D721Med (cell line): ENCODE measurements at places on chromosomes 5 and 9.

DNA sequence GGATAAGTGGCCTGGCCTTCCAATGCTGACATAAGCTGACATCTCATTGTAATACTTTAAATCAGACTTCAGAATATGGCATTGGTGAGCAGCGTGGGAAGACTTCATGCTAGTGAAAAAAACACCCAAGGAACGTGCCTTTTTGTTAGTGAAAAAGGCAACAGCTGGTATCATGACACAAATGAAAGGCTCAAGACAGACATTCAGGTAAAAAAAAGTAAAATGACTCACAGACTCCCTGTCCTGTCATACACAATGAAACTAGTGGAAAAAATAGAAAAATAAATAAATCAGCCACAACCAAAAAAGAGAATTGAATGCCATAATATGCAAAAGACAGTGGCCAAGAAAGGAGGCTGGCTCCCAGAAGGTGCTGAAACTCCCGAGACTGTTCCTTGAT, 24.4 kb upstream of the PPP1R2B start:
- no peak for DNase-seq

- no peak for DNase-seq
Observed at GRCh38 chr5:10772901-10773585, 12.0 kb upstream of the DAP start.

DNA sequence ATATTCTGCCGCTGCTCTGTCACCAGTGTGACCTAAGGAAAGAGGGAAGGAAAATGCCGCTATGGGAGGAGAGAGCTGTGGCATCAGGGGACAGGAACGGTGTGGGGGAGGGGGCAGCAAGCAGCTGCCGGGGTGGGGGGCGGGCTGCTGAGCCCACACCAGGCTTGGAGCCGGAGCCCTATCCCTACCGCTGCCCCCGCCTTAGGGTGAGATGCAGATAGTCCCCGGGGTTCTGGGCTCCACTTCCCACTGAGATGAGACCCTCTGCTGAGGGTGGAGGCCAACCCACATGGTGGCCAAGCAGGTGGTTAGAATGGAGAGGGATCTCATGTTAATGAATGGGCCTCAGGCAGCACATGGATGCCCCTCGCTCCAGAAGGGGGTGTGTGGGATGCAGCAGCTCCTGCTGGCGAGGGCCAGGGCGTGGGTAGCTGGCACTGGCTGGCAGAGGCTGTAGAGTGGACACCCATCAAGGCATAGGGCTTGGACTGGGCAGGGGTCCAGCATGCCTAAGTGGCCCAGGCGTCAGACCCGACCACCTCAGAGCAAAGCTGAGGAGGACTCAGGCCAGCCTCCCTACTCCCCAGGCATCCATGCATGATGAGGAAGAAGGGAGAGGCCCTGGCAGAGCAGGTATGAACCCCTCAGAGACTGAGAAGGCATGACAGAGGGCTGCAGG, 131.5 kb downstream of the ZNF354C start:
- DNase-seq, result no peak

DNA sequence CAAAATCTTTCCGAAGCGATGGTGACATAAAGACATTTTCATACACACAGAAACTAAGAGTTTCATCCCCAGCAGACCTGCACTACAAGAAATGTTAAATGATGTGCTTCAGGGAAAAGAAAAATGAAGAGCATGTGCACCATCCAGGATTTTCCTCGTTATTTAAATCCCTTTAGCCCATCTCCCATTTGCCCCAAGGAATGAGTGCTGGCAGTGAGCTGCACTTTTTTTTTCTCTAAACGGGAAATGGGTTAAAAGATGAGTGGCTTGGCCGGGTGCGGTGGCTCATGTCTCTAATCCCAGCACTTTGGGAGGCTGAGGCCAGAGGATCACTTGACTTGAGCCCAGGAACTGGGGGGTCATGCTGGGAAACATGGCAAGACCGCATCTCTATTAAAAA, 6.8 kb upstream of the LRRC14B start:
- no peak for DNase-seq

GRCh38 chr9:120909904-120910303, 16.7 kb downstream of the TRAF1 start:
- DNase-seq, result no peak

DNA sequence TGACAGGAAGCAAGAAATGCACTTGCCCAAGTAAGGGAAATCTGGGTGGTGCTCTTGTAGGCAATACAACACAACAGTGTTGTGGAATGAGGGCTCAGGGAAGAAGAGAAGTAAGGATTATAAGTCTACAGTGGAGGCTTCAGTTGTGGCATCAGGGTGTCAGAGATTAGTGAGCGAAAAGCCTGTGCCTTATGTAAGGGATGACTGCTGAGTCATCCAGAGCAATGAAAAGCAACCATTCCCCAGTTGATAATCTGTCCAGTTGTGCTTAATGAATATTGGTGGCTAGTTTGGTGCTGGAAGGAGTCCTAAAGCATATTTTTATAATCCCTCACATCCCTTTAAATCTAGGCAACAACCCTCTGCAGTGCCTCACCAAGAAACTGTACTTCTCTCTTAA, 42.0 kb downstream of the FBXO38 start:
- no peak for DNase-seq

DNA sequence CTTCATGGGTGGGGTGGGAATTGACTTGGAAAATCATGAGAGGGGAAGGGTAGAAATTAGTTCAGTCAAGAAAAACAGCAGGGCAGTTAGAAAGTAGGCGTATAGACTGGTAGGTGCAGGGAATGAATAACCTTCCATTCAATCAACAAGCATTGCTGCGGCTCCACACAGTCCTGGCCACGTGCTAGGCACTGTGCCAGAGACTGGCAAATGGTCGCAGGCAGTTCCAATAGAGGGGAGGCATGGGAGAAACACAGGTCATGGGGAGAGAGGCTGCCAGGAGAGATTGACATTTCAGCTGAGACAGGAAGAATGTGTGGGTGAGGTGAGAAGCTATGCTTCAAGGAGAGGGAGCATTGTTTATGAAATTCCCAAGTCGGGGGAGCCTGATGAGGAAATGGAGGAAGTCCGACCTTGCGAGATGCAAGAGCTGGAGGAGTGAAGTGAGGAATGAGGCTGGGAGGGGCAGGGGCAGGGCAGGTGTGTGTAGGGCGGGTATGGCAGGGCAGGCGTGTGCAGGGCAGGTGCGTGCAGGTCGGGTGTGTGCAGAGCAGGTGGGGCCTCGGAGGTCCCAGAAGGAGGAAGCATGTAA, 54.4 kb upstream of the PPARGC1B start:
- no peak for DNase-seq

GRCh38 chr5:179044765-179045164, 15.4 kb upstream of the ZNF354C start:
- no peak for DNase-seq

- DNase-seq, result no peak
Observed at GRCh38 chr5:89930591-89931392, 478.8 kb downstream of the CETN3 start.

DNA sequence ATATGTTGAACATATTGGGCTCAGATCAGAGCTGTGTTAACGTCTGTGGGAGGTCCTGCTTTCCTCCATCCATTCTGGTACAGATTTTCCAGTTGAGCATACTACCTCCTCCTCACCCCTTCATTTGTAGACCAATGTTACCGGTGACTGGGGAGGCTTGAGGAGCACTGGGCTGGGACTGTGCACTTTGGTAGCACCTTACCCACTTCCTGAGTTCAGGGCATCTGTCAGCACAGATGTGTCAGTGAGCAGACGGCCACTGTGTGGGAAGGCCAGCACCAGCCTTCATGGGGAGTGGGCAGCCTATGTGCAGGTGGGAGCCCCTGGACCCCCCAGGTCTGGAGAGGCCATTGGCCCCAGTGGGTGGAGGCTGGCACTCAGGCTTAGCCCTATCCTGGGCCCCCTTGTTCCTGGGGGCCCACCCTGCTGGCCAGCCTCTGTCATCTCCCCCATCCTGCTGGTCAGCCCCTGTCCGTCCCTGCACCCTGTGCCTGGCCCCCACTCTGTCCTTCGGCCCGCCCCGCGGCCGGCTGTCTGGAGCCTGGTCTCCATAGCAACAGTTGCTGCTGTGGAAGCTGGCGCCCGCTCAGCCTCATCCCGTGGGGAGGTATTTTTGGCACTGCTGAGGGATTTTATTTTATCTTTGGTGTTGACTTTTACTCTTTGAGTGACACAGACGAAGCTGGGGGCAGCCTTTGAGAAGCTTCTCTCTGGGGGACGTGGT, 21.3 kb downstream of the WNK2 start:
- DNase-seq, result no peak

- no peak for DNase-seq
Observed at GRCh38 chr5:122880749-122881148, 35.3 kb downstream of the SNX24 start.

- DNase-seq, result no peak
Observed at GRCh38 chr5:73969195-73970036, 343.4 kb downstream of the ARHGEF28 start.

GRCh38 chr9:95103871-95104580, 213.5 kb downstream of the FANCC start:
- no peak for DNase-seq

GRCh38 chr9:113770396-113770795, 105.7 kb upstream of the ZNF618 start:
- no peak for DNase-seq

DNA sequence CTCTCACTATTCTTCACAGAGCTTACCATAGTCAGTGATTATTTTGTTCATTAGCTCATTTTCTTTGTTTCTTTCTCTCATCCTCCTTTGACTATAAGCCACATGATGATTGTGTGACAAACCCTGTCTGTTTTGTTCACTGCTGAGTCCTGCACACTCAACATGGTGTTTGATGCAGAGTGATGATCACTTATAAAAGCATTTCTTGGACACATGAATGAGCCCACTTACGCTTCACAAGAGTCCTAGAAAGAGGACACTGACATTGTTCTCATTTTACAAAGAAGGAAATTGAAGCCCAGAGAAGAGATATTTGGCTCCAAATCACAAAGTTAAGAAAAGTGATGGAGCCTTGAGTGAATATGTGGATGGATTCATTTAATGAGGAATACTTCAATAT, 13.4 kb downstream of the ABLIM3 start:
- DNase-seq, result no peak

- no peak for DNase-seq
Observed at GRCh38 chr5:87210743-87211142, 56.9 kb upstream of the RASA1 start.

DNA sequence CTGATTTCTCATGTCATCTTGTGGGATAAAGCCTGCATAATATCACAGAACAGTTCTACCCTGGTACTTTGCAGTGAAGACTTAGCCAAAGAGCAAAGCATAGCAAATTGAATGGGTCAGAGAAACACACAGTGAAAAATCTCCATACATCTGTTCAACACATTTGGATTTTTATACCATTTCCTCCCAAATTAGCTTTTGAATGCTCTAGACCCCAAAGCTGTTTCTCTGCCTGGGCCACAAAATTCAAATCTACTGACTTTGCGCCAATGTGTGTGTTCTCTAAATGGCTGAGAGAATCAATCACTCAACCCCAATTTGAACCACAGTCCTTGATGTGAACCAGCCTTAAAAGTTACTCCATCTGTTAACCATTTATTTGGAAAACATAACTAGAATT, 236.9 kb upstream of the NFIL3 start:
- DNase-seq, result no peak

DNA sequence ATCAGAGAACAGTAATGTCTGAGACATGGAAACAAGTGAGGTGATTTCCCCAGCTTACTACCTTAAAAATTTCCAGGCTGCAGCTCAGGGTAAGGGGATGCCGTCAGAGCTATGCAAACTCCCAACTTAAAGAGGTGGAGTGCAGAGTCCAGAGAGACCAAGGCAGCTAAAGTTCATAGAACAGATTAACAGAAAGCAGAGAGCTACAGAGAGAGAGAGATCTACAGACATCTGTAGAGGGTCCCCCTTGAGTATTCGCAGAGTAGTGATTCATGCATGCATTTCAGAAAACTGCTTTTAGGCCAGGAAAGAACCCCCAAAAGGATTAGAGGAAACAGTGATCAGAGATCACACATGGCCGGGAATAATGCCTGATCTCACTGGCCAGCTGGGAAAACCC, 306.2 kb upstream of the PUM3 start:
- DNase-seq, result no peak

- DNase-seq, result no peak
Observed at GRCh38 chr5:149450199-149450598, 71.1 kb upstream of the IL17B start.

GRCh38 chr5:145824040-145824439, 11.1 kb downstream of the PRELID2 start:
- no peak for DNase-seq

- DNase-seq, result no peak
Observed at GRCh38 chr5:105752801-105753200, 1917.9 kb downstream of the EFNA5 start.

- no peak for DNase-seq
Observed at GRCh38 chr9:133274236-133275104, 531 bp downstream of the ABO start.

GRCh38 chr9:88733651-88734421, 198.9 kb downstream of the NXNL2 start:
- DNase-seq, result no peak

GRCh38 chr9:116275418-116276195, 122.0 kb downstream of the PAPPA start:
- DNase-seq, result no peak

- DNase-seq, result no peak
Observed at GRCh38 chr5:56827049-56827448, 11.7 kb downstream of the MAP3K1 start.

DNA sequence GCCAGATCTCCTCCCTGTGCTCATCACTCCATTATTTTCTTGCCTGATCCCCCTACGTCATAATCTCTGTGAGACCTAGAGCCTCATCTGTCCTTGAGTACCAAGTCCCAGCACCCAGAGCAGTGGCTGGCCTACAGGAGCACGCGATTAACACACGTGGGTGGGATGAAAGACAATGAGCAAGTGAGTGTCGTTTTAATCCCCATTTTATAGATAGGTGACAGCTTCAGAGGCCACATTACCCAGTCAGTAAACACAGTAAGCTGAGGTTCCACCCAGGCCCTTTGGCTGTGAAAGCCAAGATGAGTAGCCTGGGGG, 17.3 kb downstream of the TRUB2 start:
- DNase-seq, result peak; percentile 76

- DNase-seq, result no peak
Observed at GRCh38 chr5:157610990-157611389, 35.4 kb upstream of the ADAM19 start.
